ENCODE measurements at places on chromosomes 2 and 18.

- DNase-seq, result no peak
Measured at GRCh38 chr2:72949045-72949444, 31.7 kb downstream of the EMX1 start.

DNA sequence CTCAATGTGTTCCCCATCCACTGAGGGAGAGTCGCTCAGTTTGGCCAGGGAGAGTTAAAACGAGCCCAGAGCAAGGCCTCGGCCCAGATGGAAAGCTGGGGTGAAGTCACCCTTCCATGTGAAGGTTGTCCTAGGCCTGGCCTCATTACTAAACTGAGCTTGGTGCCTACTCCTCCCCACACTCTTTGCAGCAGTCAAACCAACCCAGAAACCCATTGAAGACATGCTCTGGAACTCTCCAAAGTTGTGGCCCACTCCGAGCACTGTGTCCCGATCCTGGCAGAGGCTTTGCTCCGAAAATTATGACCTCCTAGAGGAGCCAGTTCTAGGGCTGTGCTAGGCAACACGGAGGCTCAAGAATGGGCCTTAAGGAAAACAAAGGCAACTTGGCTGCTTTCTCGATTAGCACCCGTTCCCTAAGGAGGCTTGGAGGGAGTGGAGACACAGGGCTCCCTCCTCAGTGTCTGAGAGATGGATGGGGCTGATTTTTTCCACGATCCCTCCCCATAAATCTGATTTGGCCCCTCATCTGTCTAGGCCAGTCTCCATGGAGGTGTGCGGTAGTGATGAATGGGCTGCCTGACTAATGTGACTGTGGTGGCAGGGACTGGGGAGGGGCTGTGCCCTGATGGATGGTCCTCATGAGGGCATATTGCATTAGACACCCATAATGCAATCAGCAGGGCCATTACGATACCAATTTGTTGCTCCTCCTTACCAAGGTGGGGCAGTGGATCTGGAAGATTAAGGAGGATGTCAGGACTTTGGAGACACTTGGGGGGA lies 11.7 kb upstream of the CYP26B1 start:
- no peak for DNase-seq

DNA sequence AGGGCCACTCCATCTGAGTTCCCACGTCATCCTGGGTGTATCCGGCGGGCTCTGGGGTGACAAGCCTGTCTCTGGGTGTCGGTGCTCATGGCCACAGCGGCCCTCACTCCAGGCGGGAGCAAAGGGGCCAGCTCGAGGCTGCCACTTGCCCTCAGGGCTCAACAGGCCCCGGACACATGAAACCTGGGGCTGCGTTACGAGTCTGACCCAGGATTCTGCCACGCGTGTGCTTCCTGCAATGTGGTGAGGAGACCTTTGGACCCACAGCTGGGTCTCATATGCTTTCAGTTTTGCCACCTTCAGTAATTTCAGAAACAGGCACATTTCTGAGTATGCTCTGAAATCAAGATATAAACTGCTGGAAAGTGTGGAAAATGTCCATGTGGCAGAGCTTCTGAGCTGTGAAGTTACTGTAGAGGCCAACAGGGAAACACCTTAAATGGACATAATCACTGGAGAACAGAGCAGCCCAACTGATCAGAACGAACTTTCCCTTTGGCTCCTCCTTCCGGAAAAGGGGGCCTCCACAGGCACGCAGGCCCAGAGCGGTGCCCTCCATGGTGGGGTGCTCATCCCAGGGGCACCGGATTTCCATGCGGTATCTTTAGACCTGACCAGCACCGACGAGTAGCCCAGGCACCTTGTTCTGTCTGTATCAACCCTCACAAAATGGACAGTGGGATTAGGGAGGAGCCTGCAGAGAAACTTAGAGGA lies 14.1 kb downstream of the PER2 start:
- no peak for DNase-seq

DNA sequence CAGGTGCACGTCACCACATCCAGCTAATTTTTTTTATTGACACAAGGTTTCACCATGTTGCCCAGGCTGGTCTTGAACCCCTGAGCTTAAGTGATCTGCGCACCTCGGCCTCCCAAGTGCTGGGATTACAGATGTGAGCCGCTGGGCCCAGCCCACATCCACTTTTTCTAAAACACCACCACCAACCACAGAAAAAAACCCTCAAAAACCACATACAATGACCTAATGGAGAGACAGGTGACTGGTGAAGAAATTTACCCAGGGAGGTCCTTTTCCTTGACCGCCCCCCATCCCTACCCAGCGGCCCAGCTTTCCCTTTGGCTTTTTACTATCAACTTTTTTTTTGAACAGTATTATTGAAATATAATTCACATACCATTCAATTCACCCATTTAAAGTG lies 47.9 kb downstream of the CACNB4 start:
- no peak for DNase-seq
